HL-60 (cell line): ENCODE measurements at places on chromosomes 7 and 10.

GRCh38 chr7:43462836-43463235 lies 120.1 kb upstream of the STK17A start:
- no peak for DNase-seq

GRCh38 chr10:124722798-124723783 lies 21.1 kb downstream of the FAM53B start:
- no peak for DNase-seq

DNA sequence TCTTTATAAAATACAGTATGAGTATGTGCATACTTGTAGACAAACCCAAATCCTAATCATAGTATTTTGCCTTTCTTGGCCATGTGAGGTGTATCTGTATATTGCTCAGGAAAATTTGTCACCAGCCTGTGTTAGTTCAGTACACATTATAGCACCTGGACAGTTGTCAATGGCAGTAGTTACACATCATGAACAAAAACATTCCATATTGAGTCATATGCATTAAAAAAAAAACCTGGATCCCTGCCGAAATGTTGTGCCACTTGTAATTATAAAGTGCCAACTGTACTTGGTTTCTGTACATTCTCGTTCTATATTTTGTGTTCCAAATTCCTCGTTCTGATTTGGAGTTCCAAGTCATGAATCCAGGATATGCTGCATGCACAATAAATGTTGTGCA lies 410.4 kb downstream of the INHBA start:
- no peak for DNase-seq

GRCh38 chr7:122675011-122675410 lies 23.9 kb downstream of the RNF133 start:
- DNase-seq = no peak

- DNase-seq = peak; percentile 51
Measured at GRCh38 chr7:55509322-55509721, 63.0 kb downstream of the VOPP1 start.
